ENCODE measurements at places on chromosomes 13 and 19.

GRCh38 chr13:31286930-31287329, 87.2 kb downstream of the B3GLCT start:
- no peak for DNase-seq

GRCh38 chr13:20303636-20304035, 71.5 kb upstream of the GJB6 start:
- DNase-seq: peak; percentile 84

DNA sequence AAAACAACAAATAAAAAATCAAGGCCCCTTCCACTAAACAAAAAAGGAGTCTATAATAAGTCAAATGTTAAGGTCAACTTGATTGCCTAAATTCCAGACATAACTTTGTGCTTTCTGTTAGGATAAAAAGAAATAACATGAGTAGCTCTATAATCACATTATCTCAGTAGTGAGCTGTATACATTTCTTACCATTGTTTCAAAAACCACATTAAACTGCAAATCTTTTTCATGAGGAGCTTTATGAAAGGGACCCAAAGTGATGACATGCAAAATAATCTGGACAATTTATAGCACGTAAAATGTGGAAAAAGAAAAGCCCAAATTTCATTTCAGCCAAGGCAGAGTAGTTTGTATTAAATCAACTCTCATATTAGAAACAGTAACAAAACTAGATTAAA, 269.2 kb downstream of the KLF12 start:
- DNase-seq: no peak

GRCh38 chr19:28827382-28827781, 385.6 kb downstream of the UQCRFS1 start:
- DNase-seq: no peak

DNA sequence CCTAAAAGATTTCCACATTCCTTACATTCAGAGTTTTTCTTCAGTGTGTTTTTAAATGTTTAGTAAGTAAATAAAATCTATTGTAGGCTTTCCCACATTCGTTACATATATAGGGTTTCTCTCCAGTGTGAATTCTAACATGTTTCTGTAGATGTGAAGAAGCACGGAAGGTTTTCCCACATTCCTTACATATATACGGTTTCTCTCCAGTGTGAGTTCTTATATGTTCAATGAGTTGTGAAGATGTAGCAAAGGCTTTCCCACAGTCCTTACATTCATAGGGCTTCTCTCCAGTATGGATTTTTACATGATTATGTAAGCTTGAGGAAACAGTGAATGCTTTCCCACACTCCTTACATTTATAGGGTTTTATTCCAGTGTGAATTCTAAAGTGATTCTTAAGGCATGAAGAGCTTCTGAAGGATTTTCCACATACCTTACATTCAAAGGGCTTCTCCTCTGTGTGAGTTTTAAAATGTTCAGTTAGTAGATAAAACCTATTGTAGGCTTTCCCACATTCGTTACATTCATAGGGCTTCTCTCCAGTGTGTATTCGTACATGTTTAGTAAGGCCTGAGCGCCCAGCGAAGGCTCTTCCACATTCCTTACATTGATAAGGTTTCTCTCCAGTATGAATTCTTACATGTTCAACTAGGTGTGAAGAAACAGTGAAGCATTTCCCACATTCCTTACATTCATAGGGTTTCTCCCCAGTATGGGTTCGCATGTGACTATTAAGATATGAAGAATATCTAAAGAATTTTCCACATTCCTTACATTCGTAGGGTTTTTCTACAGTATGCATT, 18.2 kb downstream of the ZNF121 start:
- DNase-seq: peak; percentile 12

GRCh38 chr13:109565877-109566276, 220.5 kb downstream of the IRS2 start:
- no peak for DNase-seq

- DNase-seq: no peak
Observed at GRCh38 chr19:403221-404027, 5.5 kb downstream of the C2CD4C start.

DNA sequence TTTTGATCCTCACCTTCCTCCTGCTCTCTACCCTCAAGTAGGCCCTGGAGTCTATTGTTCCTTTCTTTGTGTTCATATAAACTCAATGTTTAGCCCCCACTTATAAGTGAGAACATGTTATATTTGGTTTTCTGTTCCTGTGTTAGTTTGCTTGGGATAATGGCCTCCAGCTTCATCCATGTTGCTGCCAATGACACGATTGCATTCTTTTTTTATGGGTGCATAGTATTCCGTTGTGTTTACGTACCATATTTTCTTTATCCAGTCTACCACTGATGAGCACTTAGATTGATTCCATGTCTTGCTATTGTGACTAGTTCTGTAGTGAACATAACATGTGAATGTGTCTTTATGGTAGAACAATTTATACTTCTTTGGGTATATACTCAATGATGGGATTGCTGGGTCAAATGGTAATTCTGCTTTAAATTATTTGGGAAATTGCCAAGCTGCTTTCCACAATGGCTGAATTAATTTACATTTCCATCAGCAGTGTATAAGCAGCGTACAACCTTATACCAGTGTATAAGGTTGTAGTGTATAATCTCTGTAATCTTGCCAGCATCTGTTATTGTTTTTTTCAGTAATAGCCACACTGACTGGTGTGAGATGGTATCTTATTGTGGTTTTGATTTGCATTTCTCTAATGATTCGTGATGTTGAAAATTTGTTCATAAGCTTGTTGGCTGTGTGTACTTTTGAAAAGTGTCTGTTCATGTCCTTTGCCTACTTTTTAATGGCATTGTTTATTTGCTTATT, 288.9 kb downstream of the KCNRG start:
- DNase-seq: no peak

DNA sequence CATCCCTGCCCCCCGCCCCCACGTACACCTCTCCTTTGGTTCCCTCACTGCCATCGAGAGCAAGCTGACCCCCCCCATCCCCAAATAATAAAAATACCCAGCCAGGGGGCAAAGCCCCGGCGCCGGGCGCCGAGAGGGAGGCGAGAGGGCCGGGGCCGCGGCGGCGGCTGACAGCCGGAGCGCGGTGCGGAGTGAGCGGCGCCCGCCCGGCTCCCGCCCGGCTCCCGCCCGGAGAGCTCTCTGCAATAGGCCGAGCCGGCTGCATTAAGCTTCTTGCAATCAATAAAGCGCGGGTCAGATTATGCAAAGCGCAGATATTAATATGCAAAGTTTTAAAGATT, 40.9 kb downstream of the DEDD2 start:
- no peak for DNase-seq

- peak; percentile 64 for DNase-seq
Observed at GRCh38 chr13:84649853-84650252, 767.6 kb upstream of the SLITRK1 start.

DNA sequence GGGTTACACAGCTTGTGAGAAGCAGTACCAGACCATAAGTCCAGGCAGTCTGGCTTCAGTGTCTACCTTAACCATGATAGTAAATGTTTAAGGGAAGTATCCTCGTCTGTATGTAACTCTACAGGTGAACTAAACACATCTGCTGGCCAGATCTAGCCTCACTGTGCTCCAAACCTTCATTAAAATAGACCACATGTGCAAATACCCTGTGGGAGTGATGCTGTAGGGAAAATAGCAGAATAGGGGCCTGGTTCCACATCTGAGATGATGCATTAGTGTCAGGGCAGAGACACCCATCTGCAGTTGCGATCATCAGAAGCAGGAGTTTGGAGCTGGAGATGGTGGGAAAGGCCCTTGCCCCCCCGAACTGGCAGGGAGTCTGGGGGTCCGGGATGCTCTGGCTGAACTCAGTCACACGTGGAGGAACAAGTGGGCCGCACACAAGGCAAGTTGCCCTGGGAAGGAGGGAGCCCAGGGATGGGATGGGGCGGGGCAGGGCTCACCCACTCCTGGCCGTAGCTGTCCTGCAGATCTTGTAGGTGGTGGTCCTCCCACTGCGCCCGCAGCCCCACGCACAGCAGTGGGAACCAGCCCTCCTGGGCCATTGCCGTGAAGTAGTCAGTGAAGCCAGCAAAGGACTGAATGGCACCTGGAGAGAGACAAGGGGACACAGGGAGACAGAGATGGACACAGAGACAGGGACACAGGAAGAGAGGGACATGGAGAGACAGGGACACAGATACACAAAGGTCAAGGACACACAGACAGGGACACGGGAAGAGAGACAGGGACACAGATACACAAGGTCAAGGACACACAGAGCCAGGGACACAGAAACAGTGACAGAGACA, 7.3 kb downstream of the TMEM147 start:
- DNase-seq: no peak

GRCh38 chr19:42250666-42251531, 4.0 kb downstream of the ERF start:
- DNase-seq: peak; percentile 46

DNA sequence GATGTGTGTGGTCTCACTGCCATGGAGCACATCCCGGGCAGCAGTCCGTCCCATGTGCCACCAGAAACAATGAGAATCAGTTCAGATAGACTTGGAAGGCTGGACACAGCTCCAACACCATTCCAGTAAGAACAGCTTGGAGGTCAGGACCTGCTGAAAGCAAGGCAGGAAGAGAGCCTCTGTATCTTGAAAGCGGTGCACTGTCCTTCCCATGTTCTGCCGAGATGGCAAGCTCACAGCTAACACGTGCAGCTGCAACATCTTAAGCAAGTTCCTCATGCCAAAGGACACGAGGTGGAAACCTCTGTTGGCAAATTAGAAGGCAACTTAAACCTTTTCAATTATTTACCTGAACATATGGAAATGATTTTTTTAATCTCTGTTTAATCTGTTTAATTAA, 175.4 kb downstream of the DLEU7 start:
- no peak for DNase-seq

- no peak for DNase-seq
Observed at GRCh38 chr13:89267734-89268133, 1596.6 kb downstream of the SLITRK5 start.

GRCh38 chr13:45401314-45401713, 16.9 kb downstream of the SLC25A30 start:
- no peak for DNase-seq

DNA sequence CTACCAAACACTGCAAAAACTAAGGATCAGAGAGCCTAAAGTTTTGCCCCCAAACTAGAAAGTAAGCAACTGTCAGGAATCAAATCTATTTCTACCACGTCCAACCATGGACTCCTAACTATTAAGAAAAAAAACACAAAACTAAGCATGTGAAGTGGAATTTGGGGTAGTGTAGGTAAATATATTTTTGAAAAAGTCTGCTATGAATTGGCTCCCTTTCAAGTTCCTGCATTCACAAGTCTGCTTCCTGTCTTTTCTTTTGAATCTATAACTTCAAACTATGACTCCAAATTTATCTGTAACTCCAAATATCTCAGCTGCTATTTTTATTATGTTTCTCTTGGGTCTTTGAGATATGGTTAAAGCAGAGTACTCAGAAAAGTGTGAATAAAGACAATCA, 47.0 kb downstream of the PCDH9 start:
- DNase-seq: no peak

- no peak for DNase-seq
Observed at GRCh38 chr19:32123355-32123940, 222.0 kb upstream of the ZNF507 start.

- DNase-seq: peak; percentile 98
Observed at GRCh38 chr19:44587963-44588770, 25.2 kb upstream of the IGSF23 start.

DNA sequence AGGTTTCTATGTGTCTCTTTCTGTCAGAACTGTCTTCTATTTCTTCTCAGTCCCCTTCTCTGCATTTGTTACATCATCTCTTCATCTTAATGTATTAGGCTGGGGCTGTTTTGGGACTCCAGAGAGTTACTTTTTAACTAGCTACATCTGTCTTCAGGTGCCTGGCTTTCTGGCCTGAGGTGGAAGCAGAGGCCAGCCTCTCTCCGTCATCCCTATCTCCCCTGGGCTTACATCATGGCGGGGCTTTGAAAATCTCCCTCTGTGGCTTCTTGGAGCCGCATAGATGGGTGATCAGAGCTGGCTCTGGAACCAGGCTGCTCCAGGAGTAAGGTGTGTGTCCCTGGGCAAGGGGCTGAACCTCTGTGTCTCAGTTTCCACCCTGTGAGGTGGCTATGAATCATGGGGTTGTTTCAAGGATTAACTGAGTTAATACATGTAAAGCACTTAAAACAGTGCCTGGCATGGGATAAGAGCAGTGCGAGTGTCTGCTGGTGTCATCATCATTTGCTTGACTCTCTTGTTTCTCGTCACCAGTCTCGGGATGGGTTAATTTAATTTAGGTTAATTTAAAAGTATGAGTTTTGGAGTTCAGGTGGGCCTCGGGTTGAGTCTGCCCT, 2.0 kb downstream of the EPN1 start:
- no peak for DNase-seq

GRCh38 chr13:94860981-94861407, 148.6 kb upstream of the SOX21 start:
- peak; percentile 53 for DNase-seq

DNA sequence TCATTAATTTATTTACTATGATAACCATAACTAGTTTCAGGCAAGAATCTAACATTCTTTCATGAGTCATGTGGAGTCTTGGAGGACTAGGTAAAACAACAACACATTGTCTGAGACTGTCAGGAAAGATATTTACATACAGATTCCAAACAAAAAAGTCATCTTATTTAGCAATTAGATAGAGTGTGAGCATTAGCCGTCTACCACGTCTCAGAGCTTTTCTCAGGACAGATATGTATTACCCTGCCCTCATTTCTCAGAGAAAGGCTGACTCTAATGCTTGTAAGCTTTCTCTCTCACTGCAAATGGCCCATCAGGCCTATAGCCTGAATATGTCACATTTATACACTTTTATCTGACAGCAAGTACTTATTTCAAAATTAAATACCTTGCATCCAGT, 312.1 kb upstream of the PCDH20 start:
- no peak for DNase-seq

- peak; percentile 38 for DNase-seq
Observed at GRCh38 chr19:18975011-18975410, 34.0 kb upstream of the HOMER3 start.

GRCh38 chr13:98717256-98717655, 35.2 kb downstream of the SLC15A1 start:
- no peak for DNase-seq
